Osteoblast (primary cell): ENCODE measurements at places on chromosomes 3 and 15.
A peak's percentile ranks its signal among the peaks of the same experiment; 100 is the strongest.

DNA sequence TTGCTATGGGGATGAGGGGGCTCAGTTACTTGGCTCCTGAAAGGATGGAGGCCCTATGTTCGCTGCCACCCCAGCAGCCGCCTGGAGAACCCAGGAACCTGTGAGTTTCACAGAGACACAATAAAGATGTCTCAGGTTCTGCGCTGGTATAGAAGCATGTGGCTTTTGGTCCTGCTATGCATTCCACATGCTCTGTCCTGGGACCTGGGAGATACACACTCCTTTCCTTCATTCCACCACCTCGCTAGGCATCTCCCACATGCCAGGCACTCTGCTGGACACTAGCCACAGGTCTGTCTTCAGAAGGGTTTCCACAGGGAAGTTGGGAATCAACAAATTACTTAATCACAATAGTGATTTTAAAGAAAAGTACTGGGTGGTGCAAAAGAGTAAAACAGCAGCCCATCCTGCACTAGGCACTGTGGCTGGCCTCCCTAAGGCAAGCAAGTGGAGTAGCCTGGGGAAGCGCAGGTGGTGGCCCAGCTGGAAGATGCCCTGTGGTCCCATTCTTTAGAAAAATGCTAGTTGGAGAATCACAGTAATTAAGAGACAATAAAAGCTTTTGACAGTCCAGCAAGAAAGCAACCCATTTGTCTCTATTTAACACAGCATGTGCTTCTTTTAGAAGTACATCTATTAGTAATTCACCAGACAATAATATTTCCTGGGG is 408.9 kb upstream of the WNT5A start:
- peak; percentile 21 for DNase-seq

- DNase-seq: peak; percentile 48
These were observed 625 bp downstream of the LRRC15 start for GRCh38 chr3:194368918-194369317.

GRCh38 chr3:153399636-153400035 is 237.6 kb downstream of the RAP2B start:
- DNase-seq: no peak

GRCh38 chr3:192303235-192303634 is 424.1 kb downstream of the FGF12 start:
- DNase-seq: no peak

DNA sequence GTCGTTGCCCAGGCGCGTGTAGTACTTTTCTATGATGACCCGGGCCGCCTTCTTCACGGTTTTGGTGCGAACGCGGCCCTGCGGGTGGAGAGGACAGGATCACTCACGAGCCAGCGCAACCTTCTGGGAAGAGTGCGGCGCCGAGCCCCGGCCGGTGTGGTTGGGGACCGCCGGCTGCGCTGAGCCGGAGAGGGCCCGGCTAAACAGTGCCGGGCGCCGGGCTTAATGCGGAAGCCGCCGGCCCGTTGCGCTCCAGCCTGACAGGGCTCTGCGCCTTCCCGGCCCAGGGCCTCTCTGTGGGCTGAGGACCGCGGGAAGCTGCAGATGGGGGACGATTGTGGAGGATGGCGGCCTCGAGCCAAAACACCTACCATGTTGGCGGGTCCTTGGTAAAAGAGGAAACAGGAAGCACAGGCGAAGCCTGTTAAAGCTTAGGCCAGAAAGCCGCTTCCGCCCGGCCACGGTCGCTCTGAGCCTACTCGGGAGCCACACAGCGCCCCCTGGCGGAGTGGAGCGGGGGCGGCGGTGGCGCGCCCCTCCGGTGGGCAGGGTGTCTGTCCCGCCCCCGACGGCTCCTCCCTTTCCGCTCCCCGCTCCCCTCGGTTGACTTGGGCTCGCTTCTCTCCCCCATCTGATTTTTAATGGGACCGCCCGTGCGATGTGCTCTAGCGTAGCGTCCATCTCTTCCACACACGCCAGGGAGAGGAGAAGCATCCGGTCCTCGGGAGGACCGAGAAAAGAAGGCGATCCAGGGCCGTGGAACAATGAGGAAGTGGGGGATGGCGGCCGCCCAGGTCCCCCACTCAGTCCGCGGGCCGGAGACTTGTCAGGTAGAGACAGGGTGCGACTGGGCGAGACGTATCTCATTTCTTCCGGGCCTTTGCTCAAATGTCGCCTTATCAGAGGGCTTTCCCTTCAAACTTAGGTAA is at the start of gene RPS17:
TSS of gene RPS17 (minus strand) at position 403 of the 929 bp plus-strand sequence. CDS start at position 374, 29 bp downstream.
- peak; percentile 99 for DNase-seq

GRCh38 chr3:65439641-65440284 is 599.0 kb downstream of the MAGI1 start:
- no peak for DNase-seq

- no peak for DNase-seq
These were observed 66.4 kb downstream of the SCN5A start for GRCh38 chr3:38582941-38583645.

DNA sequence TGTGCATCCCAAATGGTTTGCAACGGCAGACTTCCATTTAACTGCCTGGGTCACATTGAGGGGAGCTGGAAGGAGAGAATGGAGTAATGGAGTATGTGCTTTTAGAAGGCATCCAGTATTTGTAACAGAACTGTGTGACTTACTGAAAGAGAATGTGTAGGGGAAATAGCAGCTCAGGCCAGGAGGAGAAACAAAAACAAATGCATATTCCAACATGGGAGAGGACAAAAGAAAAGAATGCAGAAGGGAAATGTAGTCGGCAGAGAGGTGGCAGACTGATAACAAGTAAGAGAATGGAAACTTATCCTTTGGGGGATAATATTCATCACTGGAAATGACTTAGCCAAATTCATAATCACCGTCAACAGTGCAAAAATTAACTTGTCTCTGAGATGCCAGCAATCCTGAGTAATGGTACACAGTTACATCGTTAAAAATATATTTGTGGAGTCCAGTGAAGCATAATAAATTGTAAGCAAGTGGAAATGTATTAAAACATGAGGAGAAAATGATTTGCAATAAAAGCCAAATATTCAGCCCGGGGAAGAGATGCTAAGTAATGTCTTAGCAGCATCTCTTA is 294.9 kb upstream of the SGO1 start:
- DNase-seq: no peak

- no peak for DNase-seq
These were observed 551.8 kb upstream of the CBLB start for GRCh38 chr3:106420628-106421027.

- DNase-seq: no peak
These were observed 8.2 kb downstream of the PCSK6 start for GRCh38 chr15:101481381-101481705.

- no peak for DNase-seq
These were observed 129.0 kb upstream of the NEO1 start for GRCh38 chr15:72923289-72923688.

DNA sequence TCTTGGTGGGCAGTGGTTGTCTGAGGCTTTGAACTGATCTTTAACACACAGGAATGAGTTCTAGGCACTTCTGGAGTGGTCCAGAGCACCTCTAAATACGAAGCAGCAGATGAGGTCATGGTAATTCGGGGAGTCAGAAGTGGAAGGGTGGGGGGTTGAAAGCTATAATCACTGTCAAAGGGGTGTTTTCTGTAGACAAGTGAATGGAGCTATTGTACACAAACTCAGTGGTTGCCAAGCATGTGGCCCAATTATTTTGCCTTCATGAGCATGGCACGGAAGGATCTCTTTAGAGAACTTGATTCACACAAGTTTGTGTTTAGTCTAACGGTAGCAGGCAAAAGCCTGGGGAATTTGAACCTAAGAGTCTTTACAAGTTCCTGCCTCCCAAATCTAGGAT is 6.3 kb downstream of the FRMD5 start:
- no peak for DNase-seq

DNA sequence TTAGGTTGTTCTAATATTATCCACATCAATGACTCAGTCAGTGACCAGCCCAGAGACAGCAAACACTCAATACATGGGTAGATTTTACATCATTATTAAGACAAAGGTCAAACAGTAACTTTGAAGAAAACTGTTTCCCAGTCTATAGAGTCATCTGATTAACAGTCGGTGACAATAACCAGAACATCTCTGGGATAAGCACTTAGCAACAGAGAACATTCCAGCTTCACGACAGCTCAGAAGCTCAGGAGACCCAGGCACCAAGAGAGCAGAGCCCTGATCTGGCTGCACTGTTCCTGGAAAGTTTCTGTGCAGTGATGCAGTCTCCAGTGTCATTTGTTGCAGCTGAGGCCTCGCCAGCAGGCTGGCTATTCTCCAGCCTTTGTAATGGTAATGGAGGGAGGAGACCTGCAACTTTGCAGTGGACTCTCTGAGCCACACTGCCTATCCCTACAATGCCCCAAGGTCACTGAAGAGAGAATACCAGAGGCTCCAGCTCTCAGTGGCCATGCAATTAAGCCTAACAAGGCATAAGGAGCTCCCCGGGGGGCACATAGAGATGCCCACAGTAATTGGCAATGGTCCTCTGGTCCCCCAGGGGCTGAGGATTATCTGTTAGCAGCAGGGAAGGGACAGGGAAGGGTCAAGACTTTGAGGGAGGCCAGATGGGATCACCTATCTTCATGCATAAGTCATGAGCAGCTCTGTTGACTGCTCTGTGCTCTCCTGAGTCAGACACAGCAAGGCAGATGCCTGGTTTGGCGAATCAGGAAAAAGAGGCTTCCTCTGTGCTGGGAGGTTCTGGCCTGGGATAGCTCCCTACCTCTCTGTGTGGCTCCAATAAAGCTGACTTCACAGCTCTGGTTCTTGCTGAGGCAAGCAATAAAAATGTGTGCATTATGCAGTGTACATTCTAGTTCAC is 163.6 kb downstream of the CTNNB1 start:
- no peak for DNase-seq

DNA sequence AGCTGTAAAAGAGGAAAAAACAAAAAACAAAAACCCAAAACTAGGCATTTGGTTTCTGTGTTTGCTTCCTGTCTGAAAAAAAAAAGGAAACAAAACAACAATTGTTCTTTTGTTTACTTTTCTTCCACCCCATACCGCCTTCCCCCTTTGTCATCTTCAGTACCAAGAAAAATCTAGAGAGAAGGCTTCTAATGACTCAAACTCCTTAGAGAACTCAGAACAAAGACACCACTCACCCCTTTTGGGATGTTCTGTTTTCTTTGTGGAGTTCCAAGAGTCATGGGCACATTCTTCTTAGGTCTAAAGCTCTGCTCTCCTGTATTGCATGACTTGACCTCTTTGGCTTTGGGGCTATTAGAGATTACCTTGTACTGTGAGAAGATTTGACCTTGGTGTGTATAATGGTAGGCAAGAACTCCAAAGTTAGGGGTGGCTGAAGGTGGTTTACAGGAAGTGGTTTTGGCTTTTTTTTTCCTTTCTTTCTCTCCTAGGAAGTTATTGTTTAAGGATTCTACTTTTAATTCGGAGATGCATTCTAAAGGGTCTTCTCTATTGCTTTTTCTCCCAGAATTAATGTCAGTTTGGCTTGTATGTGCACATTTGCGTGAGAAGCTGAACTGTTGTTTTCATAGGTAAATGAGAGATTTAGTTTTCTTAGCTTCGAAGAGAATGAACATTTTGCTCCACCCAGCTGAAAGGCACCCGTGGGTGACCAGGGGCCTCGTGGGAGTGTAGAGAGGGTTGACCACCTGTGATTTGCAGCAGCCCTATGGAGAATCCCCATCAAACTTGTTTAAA is 39.5 kb upstream of the ZBTB20 start:
- peak; percentile 30 for DNase-seq

DNA sequence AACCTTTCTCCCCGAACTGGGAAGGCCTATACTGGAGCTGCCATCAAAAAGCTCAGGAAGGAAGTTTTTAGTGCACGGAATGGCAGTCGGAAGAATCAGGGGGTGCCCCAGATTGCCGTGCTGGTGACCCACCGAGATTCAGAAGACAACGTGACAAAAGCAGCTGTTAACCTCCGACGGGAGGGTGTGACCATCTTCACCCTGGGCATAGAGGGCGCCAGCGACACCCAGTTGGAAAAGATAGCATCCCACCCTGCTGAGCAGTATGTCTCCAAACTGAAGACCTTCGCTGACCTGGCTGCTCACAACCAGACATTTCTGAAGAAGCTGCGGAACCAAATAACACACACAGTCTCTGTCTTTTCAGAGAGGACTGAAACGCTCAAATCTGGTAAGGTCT is 48.2 kb downstream of the COL6A6 start:
- no peak for DNase-seq

DNA sequence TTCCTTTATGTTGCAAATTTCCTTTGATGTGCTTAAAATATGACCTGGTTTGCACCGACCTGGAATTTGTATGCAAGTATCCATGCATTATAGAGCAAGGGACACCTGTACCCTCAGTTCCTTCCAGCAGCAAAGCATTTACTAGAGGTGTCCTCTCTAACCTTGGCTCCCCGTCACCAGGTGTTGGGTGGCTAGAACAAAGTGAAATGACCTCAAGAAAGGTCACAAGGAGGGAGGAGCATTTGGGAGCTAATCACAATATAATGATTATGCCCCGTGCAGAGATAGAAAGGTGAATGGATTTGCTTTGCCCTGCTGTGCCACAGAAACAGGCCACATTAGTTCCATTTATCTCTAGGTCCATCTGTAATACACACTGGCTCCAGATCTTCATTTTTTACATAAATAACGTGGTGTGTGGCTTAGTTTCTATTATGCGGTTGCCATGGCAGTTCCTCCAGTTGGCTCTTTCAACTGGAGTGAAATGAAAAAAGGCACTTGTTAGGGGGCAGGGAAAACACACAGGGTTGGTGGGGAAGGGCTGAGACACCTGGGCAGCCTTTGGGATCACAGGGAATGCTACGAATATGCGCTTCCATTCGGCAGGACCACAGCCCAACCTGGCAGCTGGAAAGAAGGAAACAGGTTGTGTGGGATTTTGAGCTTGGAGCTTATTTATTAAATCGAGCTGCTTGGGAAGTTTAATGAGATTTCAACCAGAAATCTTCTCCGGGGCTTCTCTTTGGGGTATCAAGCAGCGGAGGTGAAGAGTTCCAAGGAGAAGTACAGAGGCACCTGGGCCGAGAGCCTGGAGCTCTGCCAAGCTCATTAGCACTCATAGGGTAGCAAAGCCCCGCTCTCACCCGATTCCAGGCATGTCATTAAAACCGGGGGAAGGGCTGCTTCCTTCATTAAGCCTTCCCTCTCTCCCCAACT is 233.5 kb upstream of the ST8SIA2 start:
- DNase-seq: no peak

- no peak for DNase-seq
These were observed 99.1 kb downstream of the LARS2 start for GRCh38 chr3:45487508-45487907.
